ENCODE measurements at places on chromosomes 7 and 10.

DNA sequence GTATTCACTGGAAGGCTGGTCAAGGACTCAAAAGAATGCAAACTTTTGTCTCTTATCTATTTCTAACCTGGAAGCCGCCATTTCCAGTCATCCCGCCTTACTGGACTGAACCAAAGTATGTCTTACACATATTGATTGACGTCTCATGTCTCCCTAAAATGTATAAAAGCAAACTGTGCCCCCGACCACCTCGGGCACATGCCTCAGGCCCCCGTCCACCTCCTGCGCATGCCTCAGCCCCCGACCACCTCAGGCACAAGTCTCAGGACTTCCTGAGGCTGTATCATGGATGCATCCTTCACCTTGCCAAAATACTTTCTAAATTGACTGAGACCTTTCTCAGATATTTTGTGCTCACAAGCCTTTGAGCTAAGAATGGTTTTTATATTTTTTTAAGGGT is 148.6 kb downstream of the PTPRN2 start:
- no peak for DNase-seq

GRCh38 chr10:72429931-72430330 is 75.2 kb upstream of the DNAJB12 start:
- no peak for DNase-seq

DNA sequence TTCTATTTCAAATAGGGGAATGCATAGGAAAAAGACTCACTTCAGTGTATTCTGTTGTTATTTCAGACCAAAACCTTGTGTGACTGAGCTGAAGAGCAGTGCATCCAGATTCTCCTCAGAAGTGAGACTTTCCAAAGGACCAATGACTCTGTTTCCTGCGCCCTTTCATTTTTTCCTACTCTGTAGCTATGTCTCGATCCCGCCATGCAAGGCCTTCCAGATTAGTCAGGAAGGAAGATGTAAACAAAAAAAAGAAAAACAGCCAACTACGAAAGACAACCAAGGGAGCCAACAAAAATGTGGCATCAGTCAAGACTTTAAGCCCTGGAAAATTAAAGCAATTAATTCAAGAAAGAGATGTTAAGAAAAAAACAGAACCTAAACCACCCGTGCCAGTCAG is 12.0 kb downstream of the TET1 start:
- no peak for DNase-seq

DNA sequence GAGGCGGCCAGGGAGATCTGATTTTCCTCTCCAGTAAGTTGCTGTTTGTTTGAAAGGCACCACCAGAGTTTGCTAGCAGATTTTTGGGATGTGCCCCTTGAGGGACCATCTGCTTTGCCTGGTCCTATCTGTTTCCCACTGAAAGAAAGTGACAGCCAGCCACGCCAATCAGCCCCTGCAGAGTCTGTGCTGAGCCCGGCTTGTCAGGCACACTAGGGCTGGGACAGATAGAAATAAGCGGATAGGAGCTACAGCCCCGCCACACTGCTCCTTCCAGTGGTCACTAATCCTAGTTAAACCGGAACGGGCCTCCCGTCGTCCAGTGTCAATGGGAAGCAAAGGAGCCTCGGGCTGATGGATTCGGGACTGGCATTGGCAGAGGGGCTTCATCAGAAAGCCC is 161.9 kb upstream of the PRR15 start:
- no peak for DNase-seq

GRCh38 chr10:83909001-83909400 is 230.3 kb upstream of the GHITM start:
- DNase-seq, result no peak

- no peak for DNase-seq
Measured at GRCh38 chr7:70134029-70134770, 535.9 kb downstream of the AUTS2 start.

GRCh38 chr7:155759740-155760430 is 52.4 kb downstream of the SHH start:
- no peak for DNase-seq
